ENCODE measurements at places on chromosomes 5 and 9.

GRCh38 chr5:57833489-57833888, 350.9 kb upstream of the ACTBL2 start:
- DNase-seq = no peak

GRCh38 chr9:129840034-129840433, 4.8 kb downstream of the USP20 start:
- no peak for DNase-seq

GRCh38 chr9:31103836-31104235, 1280.6 kb upstream of the ACO1 start:
- DNase-seq = no peak

DNA sequence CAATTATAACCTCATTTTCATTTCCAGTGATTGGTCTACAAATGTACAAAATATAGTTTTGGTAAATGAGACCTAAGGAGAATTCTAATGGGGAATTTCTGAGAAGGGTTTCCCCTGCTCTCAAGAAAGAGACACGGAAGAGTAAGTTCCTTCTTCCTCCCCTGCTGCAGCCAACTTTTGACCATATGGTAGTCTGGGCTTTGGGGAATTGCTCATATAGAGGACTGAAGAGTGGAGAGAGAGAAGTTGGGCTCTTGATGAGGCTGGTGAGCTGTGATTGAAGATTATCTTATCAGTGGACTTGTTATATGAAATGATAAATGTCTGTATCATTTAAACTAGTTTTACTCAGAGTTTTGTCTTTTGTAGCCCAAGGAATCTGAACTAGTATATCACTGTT, 4.3 kb upstream of the LNPEP start:
- DNase-seq = no peak

- DNase-seq = no peak
Measured at GRCh38 chr9:101028346-101029314, at the start of gene PLPPR1. PLPPR1 (plus strand) TSS chr9:101028727.

- DNase-seq = no peak
Measured at GRCh38 chr5:121872856-121873255, 21.2 kb downstream of the FTMT start.

DNA sequence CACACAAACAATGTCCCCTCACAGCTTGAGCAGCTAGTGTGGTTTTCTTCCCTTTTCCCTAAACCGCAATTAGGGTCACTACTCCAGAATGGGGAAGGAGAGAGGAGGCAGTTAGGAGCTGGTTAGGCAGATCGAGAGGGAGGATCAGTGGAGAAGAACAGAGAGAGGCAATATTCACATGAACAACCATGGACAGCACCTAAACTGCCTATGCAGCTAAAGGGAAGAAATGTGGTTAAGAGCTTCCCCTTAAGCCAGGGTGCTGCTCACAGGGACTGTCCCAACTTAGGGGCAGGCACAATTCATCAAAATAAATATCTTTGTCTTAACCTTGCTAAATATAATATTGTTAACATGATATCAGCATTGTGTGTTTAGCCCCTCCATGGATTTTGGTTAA, 359.3 kb upstream of the CDH18 start:
- no peak for DNase-seq

- DNase-seq = no peak
Measured at GRCh38 chr5:90344689-90345088, 64.9 kb downstream of the CETN3 start.

DNA sequence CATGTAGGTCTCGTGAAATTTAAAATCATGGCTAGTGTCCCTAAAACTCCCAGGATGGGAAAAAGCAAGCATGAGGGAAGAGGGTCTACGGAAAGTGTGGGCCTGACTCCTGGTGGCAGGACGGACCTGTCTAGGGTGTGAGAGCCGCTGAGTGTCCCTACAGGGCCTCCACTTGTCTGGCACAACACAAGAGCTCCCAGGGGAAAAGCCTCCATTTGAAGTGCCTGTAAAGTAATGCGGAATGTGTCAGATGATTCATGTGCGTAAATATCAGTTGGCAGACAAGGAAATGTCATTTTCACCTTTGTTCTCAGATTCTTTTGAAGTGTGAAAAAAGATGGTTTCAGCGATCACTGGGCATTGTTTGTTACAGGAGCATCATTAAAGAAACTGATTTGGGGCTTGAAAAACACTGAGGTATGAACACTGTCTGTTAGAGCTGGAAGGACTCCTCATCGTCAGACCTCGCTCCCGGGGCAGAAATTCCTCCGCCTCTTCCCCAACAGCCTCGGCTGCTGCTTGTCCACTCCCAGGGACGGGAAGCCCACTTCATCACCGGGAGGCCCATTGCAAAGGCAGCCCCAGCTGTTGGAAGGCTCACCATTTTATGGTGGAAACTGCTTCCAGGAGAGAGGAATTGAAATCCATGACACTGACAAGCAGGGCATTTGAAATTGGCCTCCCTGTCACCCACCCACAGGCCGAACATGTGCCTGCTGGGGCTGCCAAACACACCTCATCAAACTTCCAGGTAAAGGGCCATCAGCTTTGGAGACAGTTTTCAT, 240.8 kb downstream of the FSTL4 start:
- DNase-seq = no peak

GRCh38 chr5:72296256-72296655, 23.8 kb downstream of the MRPS27 start:
- DNase-seq = no peak

- DNase-seq = no peak
Measured at GRCh38 chr9:117156771-117157535, 257.9 kb downstream of the ASTN2 start.

GRCh38 chr5:140239939-140240700, 62.8 kb downstream of the PFDN1 start:
- DNase-seq = peak; percentile 61

- DNase-seq = no peak
Measured at GRCh38 chr5:109506556-109506955, 96.8 kb upstream of the PJA2 start.

GRCh38 chr5:173493040-173493439, 123.4 kb downstream of the BOD1 start:
- DNase-seq = no peak

DNA sequence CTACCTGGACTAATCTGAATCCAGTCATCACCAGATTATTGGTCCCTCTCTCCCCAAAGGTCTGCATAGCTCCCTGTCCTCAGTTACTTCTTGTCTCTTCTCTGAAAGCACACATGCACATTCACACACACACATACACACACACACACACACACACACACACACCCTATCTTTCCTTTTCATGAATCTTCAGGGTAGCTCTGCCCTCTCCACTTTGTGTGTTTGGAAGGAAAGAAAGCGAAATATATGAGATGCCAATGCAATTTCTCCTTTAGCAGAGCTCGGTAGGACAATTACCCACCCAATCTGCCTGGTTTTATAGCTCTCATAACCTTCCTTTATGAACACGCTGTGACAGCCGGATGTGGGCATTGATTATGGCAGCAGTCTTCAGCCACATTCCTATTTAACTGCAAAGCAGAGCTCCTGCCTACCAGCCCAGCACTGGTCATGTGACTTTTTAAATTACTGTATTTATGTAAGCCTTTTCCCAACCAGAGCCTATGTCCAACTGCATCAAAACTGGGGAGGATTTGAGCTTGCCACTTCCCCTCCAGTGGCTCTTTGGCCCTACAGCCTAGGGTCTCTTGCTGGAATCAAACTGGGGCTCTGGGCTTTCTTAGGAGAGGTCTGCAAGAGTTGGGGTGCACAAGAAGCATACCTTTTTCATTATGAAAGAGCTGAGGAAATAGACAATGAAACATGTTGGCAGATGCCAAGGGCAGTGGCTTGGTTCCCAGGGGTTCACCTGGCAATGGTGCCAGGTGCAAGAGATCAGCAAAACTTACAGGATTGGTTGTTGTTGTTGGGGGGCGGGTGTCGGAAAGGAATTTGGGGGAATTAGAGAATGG, 20.8 kb upstream of the MATR3 start:
- no peak for DNase-seq

DNA sequence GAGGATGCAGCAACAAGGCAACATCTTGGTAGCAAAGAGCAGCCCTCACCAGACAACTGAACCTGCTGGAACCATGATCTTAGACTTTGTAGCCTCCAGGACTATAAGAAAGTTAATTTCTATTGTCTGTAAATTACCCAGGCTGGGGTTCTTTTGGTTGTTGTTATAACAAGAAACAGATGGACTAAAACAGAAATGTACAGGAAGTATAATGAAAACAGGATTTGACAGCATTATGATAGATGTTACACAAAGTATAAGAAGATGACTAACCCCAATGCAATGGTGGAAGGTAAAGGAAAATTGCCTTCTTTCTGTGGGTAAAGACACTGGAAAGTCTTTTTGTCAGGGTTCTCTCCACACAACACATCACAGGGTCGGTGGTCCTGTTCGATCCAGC, 204.2 kb downstream of the SGCD start:
- DNase-seq = no peak

DNA sequence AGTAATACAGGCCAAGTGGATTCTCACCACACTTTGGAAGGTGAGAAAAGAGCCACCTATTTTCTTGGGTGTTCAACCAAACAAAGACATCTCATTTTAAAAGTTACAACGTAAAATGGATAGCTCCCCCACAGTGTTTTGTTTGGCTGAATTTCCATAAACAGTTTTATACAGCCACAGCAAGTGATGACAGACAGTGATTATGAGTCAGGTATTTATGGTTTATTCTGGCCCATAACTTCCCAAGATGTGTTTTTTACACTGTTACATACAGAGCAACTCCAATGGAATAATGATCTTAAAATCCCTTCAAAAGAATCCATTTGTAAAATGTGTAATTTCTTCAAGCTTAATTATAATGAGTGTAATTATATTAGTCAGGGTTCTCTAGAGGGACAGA, 421.3 kb downstream of the TLE1 start:
- no peak for DNase-seq

DNA sequence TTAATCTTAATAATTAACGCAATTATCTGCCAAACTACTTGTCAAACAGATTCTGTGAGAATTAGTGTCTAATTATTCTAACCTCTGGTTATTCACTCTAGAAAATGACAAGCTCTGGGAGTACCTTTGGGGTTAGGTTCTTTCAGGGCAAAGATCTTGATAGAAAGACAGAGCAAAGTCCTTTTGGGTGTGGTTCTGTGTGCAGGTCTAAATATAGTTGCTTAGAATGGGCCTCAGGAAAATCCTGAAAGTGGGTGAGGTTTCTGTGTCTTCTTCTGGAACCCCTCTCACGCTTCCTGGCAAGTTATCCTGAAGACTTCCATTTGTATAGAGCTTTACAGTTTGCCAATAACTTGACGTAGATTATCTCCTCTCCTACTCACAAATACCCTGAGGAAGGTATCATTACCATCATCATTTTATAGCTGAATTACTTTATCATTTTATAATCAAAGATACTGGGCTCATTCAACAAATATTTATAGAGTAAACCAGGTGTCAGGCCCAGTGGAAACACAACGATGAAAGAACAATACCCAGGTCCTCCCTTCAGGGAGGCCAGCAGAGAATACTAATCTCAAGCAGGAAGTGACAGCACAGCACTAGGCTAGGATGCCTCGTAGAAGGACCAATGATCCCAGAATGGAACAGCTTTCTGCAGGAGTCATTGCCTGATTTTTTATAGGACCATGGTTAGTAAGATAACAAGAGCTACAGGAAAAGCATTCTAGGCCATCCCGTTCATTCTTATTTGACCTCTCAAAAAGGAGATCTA, 27.6 kb upstream of the LHFPL2 start:
- DNase-seq = no peak

GRCh38 chr5:39157701-39158100, 61.7 kb downstream of the FYB1 start:
- DNase-seq = no peak

- DNase-seq = no peak
Measured at GRCh38 chr9:35548571-35548970, 56.5 kb upstream of the TESK1 start.

Measured in activated CD4-positive, alpha-beta T cell treated with anti-CD3 and anti-CD28 coated beads for 24 hours (primary cell).